HCT116 (cell line): ENCODE measurements at places on chromosomes 7 and 10.

DNA sequence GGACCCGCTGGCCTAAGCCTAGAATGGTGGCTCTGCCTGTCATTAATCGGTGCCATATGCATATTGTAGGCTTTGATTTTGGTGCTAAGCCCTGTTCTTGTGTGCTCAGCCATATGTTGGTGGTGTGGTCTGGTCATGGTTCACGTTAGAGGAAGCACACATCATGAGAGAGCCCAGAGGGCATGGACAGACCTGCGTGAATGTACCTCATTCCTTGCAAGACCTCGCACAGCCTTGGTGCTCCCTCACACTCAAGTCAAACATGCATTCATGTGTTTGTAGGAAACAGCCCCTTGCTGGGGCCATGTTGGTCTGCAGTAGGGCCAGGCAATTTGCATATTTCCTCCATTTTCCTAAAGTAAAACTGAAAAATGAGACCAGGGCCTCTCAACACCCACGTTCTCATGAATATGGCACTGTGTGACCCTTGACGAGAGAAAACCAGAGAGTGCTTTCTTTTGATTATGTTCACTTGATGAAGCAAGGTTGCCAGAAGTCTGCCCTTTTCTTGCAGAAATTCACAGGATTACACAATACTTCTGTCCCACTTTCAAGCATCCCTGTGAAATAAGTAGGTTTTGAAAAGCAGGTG, 268.7 kb downstream of the CELF2 start:
- DNase-seq, result no peak

GRCh38 chr10:7184660-7185366, 226.0 kb downstream of the SFMBT2 start:
- DNase-seq, result no peak

DNA sequence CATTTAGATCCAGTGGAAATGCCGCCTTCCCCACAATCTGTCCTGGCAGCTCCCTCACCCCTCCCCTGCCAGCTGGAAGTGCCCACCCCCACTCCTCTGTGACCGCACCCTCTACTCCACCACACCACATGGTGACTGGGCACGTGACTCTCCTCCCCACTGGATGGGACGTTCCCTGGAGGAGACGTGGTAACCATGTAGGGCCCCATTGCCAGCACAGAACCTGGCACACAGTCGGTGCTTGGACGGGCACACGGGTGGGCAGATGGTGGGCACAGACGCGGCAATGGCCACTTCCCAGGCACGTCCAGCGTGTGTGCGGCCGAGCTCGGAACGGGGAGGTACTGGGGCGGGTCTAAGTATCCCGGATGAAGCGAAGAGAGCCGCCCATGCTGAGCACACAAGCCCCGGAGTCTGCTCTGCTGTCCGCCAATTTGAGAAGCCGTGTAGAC, 245.6 kb downstream of the MAD1L1 start:
- DNase-seq, result no peak

DNA sequence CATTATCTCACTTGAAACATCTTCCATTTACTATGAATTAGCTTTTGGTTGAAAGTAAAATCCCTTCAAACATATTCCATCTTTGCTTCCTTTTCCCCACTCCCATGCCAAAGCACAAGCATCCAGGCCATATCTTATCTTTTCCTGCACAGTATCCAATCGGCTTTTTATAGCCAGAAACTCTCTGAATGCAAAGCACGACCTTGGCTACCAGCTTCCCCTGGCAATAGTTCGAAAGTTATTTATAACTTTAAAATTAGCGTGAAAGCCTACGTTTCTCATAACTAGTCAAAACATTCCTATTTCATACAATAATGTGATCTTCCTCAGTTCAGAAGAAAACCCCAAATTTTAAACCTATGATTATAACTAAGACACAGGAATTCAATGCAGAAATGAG, 440 bp downstream of the CTNNA3 start:
- no peak for DNase-seq

DNA sequence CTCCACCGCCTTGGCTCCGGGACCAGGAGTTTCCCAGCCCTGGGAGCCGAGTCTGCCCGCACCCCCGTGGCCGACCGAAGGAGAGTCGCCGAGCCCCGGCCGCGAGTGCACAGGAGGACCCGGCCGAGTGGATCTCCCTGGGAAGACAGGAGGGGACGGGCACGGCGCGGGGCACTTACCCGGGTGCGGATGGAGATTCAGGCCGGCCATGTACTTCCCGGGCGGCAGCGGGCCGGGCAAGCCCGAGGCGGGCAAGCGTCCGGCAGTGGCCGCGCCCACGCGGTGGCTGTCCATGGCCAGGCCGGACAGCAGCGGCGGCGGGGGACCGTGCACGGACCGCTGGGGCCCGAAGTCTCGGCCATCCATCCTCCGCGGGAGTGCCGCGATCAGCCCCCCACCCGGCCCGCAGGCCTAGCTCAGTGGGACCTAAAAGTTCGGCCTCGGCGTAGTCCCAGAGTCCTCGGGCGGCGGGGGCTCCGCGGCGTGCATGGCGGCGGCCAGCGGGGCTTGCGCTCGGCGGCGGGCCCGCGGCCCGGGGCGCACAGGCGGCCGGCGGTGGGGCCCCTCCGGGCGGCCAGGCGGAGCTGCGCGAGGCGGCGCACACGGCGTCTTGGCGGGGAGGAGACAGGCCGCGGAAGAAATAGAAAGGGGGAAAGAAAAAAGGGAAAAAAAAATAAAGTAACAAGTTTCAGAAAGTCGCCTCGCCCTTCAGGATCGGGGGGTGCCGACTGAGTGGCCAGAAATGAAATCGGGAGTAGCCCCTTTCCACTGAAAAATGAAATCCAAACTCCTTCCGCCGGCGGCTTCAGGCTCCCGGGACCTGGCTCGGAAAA, 2.5 kb downstream of the TNRC18 start:
- DNase-seq, result no peak

DNA sequence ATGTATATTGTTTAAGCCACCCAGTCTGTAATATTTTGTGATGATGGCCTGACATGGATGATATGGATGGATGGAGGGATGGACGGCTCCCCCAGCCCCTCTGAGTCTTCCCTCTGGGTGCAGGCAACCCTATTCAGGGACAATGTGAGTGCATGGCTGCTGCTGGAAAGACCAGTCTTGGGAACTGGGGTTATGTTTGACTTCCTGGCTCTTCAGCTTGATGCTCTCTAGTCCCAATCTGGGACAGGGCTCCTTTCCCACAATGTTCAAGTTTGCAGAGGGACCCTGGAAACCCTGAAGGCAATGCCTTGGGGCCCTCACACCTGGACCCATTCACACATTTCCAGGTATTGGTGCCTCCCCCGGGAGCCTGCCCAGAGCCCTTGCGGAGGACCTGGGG, 52.3 kb upstream of the RET start:
- DNase-seq, result no peak

DNA sequence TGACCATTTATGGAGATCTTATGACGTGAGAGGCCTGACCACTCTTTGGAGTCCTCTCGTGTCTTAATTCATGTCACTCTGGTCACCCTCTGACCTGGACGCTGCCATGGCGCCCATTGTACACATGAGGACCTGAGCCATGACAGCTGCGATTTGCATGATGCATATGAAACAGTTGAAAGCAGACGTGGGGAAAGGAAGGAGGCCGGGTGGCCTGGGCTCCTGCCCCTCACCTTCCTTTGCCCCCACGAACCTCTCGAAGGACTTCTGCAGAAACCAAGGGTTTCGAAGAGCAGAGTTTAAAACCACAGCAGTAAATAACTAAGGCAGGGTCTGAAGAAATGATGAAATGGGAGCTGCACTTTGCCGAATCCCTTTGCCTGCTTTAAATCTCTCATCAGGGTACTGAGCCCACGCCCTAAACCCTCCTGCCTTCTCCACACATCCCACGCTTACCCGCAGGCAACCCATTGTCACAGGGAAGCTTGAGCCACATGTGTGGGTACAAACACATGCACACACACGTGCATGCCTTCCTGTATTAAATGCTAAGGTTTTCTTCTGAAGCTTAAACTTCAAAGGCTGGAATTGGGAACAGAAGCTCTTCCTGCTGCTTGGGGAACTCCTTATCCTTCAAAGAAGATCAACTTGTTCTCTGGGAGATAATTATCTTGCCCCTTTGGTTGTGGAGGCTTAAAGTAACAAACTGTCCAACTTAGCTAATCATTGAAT, 11.7 kb upstream of the CALML3 start:
- DNase-seq, result no peak
